KBM-7 (cell line): ENCODE measurements at places on chromosomes 16 and 17.

- DNase-seq, result no peak
Observed at GRCh38 chr16:79707876-79708275, 107.3 kb upstream of the MAF start.

- DNase-seq, result peak; percentile 83
Observed at GRCh38 chr17:10172241-10172741, 26.1 kb downstream of the GAS7 start.

- no peak for DNase-seq
Observed at GRCh38 chr17:42424991-42425610, 2.0 kb upstream of the CAVIN1 start.

- peak; percentile 87 for DNase-seq
Observed at GRCh38 chr17:8225813-8226535, 15.6 kb upstream of the AURKB start.

GRCh38 chr16:11198828-11199227 is 57.2 kb downstream of the SOCS1 start:
- DNase-seq, result peak; percentile 31
